HT-29 (cell line): ENCODE measurements at places on chromosomes 12 and 14. TPM values are rescaled to one million over a fixed set of nuclear protein-coding genes. Genes with fewer than 3 reads are reported as not detected.

Gene PPFIBP1
- 17.6 and 18.4 TPM in 2 replicates for total RNA-seq

Gene RNFT2
- total RNA-seq, result 11.3 and 16.2 TPM in 2 replicates

Gene CDH24
- total RNA-seq, result 11.4 and 15.0 TPM in 2 replicates

Gene SYNDIG1L
- total RNA-seq, result not detected in 2 replicates

Gene CLEC4C
- not detected in 2 replicates for total RNA-seq

Gene RD3L
- total RNA-seq, result not detected in 2 replicates

Gene SERPINA3
- total RNA-seq, result 1.0 and 2.0 TPM in 2 replicates

Gene TEX52
- 0.10 and 0.94 TPM in 2 replicates for total RNA-seq

Gene TIGAR
- 2.2 and 4.6 TPM in 2 replicates for total RNA-seq

Gene PIP4K2C
- 30.8 and 37.2 TPM in 2 replicates for total RNA-seq

Gene ELK3
- 1.3 and 8.9 TPM in 2 replicates for total RNA-seq

Gene PSMC1
- 44.2 and 46.0 TPM in 2 replicates for total RNA-seq

Gene IGFBP6
- 394 and 417 TPM in 2 replicates for total RNA-seq

Gene CCDC175
- total RNA-seq, result 0.34 TPM in 1 of 2 replicates, not detected in the other

Gene STON2
- 1.6 and 3.5 TPM in 2 replicates for total RNA-seq

Gene FIGNL2
- total RNA-seq, result not detected in 2 replicates

Gene ABCC9
- total RNA-seq, result not detected in 2 replicates

Gene SLCO1C1
- total RNA-seq, result not detected in 2 replicates

Gene SYNE2
- 54.2 and 96.2 TPM in 2 replicates for total RNA-seq

Gene RNASE1
- total RNA-seq, result 0.37 and 7.7 TPM in 2 replicates

Gene PTPRB
- total RNA-seq, result 7.0 and 9.3 TPM in 2 replicates

Gene INF2
- total RNA-seq, result 293 and 322 TPM in 2 replicates

Gene LGR5
- 4.1 and 7.6 TPM in 2 replicates for total RNA-seq

Gene MAX
- 31.2 and 32.7 TPM in 2 replicates for total RNA-seq

Gene FAIM2
- 0.58 and 0.63 TPM in 2 replicates for total RNA-seq

Gene KRT79
- not detected in 2 replicates for total RNA-seq

Gene GXYLT1
- total RNA-seq, result 4.6 and 6.3 TPM in 2 replicates

Gene PLBD1
- total RNA-seq, result 6.1 and 6.9 TPM in 2 replicates

Gene AHNAK2
- 1.5 and 1.6 TPM in 2 replicates for total RNA-seq

Gene FOXM1
- total RNA-seq, result 68.9 and 77.6 TPM in 2 replicates

Gene CCDC196
- total RNA-seq, result not detected in 2 replicates
